ENCODE measurements at places on chromosomes 7 and 10.
A peak's percentile ranks its signal among the peaks of the same experiment; 100 is the strongest.

DNA sequence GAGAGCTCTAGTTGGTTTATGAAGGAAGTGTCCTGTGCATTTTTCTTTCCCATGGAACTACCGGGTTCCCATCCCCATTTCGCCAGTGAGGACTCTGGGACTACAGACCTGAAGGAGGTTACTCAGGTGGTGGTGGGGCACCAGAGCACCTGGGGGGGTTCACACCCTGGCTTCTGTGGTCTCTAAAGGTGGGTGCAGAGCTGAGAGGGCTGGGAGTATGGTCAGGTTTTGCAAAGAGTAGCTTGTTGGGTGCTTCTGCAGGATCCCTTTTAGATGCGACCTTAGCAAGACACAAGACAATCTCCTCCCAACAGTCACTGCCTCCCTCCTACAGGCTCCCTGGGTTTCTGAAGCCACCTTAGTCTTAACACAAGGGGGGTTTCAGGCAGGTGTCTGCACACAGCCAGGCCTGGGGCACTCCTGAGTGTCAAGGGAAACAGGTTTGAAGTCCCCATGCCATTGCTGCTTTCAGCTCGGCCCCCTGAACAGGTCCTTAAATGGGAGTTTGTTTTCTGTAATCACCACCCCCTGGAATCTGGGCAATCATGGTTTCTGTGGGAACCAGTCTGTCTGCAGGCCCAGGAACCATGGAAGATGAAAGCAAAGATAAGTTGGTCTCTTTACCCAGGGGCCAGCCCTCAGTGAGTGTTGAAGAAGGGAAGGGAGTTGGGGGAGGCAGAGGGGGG, 9.9 kb upstream of the CXCL12 start:
- DNase-seq: no peak

- DNase-seq: no peak
These were observed 40.4 kb downstream of the CALML3 start for GRCh38 chr10:5565205-5565545.

GRCh38 chr10:73232887-73233286, 14.2 kb downstream of the DNAJC9 start:
- DNase-seq: no peak

DNA sequence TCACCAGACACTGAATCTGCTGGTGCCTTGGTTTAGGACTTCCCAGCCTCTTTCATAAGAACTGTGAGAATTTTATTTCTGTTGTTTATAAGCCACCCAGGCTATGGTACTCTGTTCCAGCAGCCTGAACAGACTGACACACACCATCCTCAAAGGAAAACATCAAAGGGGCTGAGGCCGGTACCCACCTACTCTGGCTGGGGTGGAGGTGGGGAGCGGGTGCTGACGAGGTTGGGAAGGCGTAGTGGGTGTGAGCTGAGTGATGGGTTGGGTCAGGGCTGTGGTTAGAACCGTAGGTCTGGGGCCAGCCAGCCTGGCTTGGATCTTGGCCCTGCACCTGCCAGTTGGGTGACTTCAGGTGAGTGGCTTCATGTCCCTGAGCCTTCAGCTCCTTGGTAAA, 136.3 kb downstream of the SH3PXD2A start:
- DNase-seq: no peak

DNA sequence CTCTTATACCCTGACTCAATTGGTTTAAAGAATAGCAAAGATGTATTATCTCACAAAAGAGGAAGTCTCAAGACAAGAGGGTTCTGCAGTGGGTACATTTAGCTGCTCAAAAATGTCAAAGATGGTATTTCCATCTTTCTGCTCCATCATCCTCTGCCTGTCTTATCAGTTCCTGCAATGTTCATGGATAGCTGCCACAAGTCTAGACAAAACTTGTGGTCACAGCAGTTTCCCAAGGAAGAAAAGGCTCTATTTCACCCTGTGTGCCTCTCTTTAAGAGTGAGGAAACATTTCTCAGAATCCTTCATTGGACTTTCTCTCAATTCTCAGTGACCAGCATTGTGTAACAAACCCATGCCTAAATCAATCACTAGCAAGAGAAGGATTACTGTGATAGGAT, 634.2 kb upstream of the AUTS2 start:
- DNase-seq: peak; percentile 85

GRCh38 chr7:101563198-101563901, 65.7 kb downstream of the MYL10 start:
- no peak for DNase-seq

DNA sequence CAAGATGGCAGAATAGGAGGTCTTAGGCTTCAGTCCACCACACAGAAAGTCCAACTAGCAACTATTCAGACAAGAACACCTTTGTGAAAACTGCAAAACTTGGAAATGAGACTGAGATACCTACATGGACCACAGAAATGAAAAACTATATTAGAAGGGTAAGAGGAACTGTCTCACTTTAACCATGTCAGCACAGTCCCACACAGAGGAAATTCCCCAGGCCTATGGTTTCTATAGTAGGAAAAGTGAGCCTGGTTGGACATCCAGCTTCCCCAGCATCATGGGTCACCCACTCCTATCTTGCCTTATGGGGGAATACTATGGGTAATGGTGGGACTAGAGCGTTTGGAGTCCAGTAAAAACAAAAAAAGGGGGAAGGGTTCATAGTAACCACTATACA, 38.8 kb upstream of the CDK6 start:
- no peak for DNase-seq

GRCh38 chr7:156207306-156207705, 395.0 kb upstream of the SHH start:
- DNase-seq: no peak

DNA sequence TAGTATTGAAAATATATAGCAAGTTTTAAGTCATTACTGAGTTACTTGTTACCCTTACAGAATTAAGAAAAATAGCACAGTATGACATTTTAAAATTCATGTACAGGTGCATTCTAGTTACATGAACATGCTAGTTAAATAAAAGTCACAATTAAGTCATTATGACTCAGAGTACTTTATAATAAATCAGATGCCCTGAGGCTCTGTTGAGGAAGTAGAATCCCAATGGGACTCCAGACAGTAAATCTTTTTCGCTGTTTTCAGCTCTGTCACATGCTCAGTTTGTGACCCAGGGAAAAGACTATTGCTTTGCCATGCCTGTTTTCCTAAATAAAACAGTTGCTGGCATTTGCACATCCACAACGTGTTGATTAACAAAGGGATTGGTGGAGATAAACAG, 21.0 kb downstream of the NUDT13 start:
- no peak for DNase-seq

DNA sequence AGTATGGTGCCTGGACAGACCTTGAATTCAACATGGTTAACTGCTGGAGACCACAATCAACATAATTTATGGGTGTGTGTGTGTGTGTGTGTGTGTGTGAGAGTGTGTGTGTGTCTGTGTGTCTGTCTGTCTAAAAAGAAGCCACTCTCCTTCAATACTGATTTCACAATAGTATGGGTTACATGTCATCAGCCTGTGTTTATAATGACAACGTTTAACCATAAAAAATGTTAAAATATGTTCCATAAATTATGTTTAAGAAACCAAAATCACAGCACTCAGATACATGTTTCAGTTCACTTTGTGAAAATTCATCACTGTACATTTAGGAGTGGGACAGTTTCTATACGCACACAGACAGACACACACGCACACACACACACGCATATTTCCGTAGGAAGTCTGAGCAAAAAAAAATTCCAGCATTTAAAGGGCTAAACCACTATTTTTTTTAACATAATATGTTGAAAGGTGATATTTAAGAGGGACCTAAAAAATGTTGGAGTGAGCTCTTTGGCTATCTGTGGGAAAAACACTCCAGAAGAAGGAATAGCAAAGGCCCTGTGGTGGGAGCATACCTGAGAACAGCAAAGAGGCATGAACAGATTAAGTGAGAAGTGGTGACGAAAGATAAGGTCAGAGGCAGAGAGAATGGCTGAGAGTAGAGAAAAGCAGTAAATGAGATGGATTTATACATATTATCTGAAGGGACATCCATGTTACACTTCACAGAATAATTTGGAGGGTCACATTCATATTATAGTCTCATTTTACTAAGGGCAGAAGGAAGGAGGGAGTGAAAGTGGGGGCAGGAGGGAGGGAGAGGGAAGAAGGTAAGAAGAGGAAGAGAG, 10.9 kb downstream of the PDZD8 start:
- peak; percentile 65 for DNase-seq

- peak; percentile 1 for DNase-seq
These were observed 153.7 kb downstream of the TFPI2 start for GRCh38 chr7:93736668-93737369.

DNA sequence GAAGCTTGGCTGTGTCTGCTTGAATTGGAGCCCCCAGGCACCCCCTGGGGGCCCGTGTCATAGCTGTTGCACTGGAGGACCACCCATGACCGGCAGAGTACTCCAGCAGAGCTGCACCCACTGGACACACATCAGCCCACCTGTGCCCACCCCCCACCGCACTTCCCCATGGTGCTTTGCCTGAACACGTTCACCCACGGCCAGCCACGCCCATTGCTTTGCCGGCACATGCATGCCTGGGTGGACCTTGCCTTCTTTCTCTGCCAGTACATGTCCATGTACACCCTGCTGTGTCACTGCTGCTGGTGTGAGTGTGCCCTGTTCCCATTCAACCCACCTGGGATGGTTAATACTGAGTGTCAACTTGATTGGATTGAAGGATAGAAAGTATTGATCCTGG, 88.7 kb downstream of the SAMD9 start:
- no peak for DNase-seq

GRCh38 chr10:125024497-125025234, 82.7 kb downstream of the ZRANB1 start:
- DNase-seq: no peak

DNA sequence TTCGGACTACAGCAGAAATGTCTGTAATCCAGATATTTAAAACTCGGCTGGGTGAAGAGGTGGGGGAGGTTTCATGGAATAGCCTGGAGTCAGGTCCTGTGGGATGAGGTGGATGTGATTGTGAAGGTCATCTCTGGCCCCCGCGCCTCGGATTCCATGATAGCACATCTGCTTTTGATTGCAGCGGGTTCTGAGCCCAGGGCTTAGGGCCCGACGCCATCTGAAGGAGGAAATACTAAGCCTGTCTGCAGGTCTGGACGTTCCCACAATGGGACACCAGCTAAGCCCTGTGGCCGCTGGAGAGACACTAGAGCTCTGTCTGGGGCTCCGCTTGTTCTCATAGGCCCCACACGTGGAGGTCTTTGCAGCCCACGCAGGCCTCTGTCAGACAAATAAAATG, 328.7 kb downstream of the CXCL12 start:
- DNase-seq: no peak

- peak; percentile 46 for DNase-seq
These were observed 481.6 kb downstream of the PARD3 start for GRCh38 chr10:34333513-34333912.

DNA sequence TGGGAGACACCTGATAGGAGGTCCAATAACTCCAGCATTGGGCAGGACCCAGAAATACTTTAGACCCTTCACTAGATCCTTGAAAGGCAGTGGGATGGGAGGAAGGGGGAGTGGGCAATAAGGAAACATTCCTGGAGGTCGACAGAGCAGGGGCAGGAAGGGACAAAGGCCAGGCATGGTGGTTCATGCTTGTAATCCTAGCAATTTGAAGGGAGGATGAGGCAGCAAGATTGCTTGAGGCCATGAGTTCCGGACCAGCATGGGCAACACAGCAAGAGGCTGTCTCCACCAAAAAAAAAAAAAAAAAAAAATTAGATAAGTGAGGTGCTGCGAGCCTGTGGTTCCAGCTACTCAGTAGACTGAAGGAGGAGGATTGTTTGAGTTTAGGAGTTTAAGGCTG, 134.9 kb downstream of the JCAD start:
- DNase-seq: no peak

DNA sequence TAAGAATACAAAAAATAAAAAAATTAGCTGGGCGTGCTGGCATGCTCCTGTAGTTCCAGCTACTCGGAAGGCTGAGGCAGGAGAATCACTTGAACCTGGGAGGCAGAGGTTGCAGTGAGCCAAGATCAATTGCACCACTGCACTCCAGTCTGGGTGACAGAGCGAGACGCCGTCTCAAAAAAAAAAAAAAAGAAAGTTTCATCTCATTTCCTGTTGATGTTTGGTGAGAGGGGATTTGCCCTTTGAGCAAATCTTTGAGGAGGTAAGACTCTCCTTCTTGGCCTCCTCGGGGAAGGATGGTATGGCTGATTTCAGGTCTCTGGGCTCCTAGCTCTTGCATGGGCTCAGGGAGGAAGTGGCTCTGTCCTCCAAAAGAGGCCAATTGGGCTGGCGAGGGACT, 3.6 kb upstream of the GRID2IP start:
- DNase-seq: no peak

DNA sequence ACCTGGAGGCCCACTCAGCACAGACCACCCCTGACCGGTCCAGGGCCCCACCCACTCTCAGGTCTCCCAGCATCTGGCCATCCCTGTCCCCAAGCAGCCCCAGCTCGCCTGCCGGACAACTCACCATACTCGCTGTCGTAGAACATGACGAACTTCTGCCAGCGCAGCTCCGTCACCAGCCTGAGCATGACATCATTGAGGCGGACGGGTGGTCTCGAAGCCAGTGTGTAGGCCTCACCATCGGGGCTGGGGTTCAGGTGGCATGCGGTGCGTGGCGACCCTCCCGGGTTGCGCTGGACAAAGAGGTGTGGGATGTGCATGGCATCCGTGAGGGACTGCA, 160.4 kb downstream of the GRID1 start:
- no peak for DNase-seq

GRCh38 chr7:143485500-143485899, 7.8 kb downstream of the TAS2R41 start:
- DNase-seq: peak; percentile 70

DNA sequence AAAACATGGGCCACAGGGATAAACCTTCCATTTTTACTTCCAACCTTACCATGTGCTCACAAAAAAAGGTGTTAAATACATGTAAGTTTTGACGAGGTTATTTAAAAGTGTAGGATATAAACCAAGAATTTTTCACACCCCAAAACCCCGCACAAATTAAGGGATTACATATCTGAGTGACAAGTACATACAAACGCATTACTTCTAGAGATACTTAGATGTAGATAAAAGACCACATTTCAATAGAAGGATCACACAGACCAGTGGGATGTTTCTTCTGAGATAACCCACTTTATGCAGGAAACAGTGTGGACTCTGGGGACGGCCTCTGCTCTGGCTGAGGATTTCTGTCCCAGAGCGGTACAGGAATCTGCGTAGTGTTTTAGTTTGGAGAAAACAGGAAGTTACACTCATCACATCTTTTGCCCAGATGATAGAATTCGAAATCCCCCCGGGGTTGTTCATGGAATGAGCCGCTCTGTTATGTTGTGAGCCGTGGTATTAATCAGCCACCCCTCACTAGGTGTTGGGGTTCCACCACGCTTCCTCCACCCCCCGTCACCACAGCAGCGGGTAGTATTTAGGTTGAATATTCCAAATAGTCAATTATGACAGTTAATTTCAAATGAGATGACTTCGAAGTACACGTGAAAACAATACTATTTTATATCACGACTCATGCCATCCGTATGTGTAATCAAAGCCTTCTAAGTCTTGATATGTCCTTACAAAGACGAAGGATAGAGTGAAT, 1.3 kb upstream of the CUL1 start:
- DNase-seq: peak; percentile 74

GRCh38 chr10:111856631-111857030, 326.9 kb downstream of the GPAM start:
- peak; percentile 33 for DNase-seq

GRCh38 chr7:136637813-136638212, 230.6 kb upstream of the CHRM2 start:
- no peak for DNase-seq

- no peak for DNase-seq
These were observed 809.1 kb downstream of the SORCS1 start for GRCh38 chr10:106355450-106355849.
